Fibroblast of skin of right quadriceps (primary cell): ENCODE measurements at places on chromosomes 6 and 20.

GRCh38 chr6:19603721-19604120 lies 233.4 kb upstream of the ID4 start:
- DNase-seq = no peak

GRCh38 chr6:111864138-111865048 lies 8.9 kb downstream of the FYN start:
- no peak for DNase-seq

GRCh38 chr20:44489931-44490330 lies 14.3 kb downstream of the TTPAL start:
- DNase-seq = no peak

GRCh38 chr6:28673787-28674671 lies 148.3 kb downstream of the GPX5 start:
- peak; percentile 71 for DNase-seq

- DNase-seq = no peak
Observed at GRCh38 chr20:13718171-13718570, 66.5 kb downstream of the ESF1 start.

- DNase-seq = no peak
Observed at GRCh38 chr20:24969186-24970029, 20.3 kb downstream of the CST7 start.
